ENCODE measurements at places on chromosomes 7 and 10. TPM values are rescaled to one million over a fixed set of nuclear protein-coding genes. Genes with fewer than 3 reads are reported as not detected.

The CHAT gene
- total RNA-seq = not detected

The FGFR2 gene
- total RNA-seq = 18.8 TPM

The HMX3 gene
- 0.13 TPM for total RNA-seq

The BAIAP2L1 gene
- total RNA-seq = 22.4 TPM

The ZNF503 gene
- 2.6 TPM for total RNA-seq

The DNA2 gene
- total RNA-seq = 3.4 TPM
